ENCODE measurements at places on chromosomes 4 and X.
A peak's percentile ranks its signal among the peaks of the same experiment; 100 is the strongest.

GRCh38 chr4:119559044-119559647 lies 69.5 kb downstream of the PDE5A start:
- H3K36me3 ChIP-seq, result no peaks in the 10 kb centered on the region
- DNase-seq, result peak; percentile 26
- no peak overlapping the region for H3K27ac ChIP-seq

- DNase-seq, result no peak
- H3K4me3 ChIP-seq, result no peak overlapping the region
- no peaks in the 10 kb centered on the region for H3K36me3 ChIP-seq
These were observed 37.1 kb upstream of the STX18 start for GRCh38 chr4:4578981-4579380.

GRCh38 chrX:96389281-96390047 lies 295.2 kb upstream of the DIAPH2 start:
- H3K4me3 ChIP-seq, result no peak overlapping the region
- no peaks in the 10 kb centered on the region for H3K27me3 ChIP-seq
- H3K27ac ChIP-seq, result no peak overlapping the region
- no peaks in the 10 kb centered on the region for H3K4me1 ChIP-seq

DNA sequence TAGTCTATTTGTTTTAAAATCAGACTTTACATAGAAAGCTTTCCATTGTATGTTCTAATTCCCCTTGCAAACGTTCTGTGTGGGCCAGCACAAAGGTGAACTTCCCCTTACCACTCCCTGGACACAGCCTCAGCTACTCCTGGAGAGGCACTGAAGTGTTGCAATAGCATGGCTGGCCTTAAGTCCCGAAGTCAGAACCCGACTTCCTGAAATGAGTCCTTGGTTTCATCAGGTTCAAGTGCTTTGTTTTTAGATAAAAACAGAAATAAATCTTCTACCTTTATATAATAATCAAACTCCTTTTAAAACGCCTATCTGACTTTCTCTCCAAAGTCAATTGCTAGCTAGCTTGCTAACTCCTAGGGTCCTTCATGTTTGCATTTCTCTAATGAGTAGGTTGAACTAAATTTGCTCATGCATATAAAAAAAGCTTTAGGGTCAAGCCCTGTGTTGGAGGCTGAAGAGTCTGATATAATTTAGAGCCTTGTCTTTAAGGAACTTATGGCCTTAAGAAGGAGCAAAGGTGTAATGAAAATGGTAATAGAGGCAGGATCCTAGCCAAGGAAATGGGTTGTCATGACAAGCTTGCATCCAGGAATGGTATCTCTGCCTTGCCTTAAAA lies 9.0 kb downstream of the BMP3 start:
- peaks cover 2% of the 10 kb centered on the region for H3K27me3 ChIP-seq
- no peaks in the 10 kb centered on the region for H3K4me1 ChIP-seq
- H3K27ac ChIP-seq, result no peak overlapping the region
- H3K4me3 ChIP-seq, result no peak overlapping the region
- no peak for DNase-seq
- H3K36me3 ChIP-seq, result no peaks in the 10 kb centered on the region

GRCh38 chr4:48490012-48490679 lies at the start of gene ZAR1:
Gene ZAR1, plus strand, starts transcription at chr4:48490252. Its CDS starts 40 bp downstream, at chr4:48490292.
- no peak for DNase-seq
- H3K4me1 ChIP-seq, result peaks cover 10% of the 10 kb centered on the region
- no peak within 1 kb of the TSS for H3K27ac ChIP-seq
- no peaks in the 10 kb centered on the region for H3K36me3 ChIP-seq
- H3K4me3 ChIP-seq, result no peak within 1 kb of the TSS
- H3K27me3 ChIP-seq, result peaks cover 31% of the 10 kb centered on the region

GRCh38 chr4:118989098-118990080 lies 100.7 kb downstream of the SYNPO2 start:
- H3K4me3 ChIP-seq, result no peak overlapping the region
- DNase-seq, result no peak
- no peaks in the 10 kb centered on the region for H3K36me3 ChIP-seq
- no peaks in the 10 kb centered on the region for H3K4me1 ChIP-seq
- H3K27ac ChIP-seq, result no peak overlapping the region
- H3K27me3 ChIP-seq, result no peaks in the 10 kb centered on the region

GRCh38 chrX:56978172-56978571 lies 17.2 kb downstream of the SPIN3 start:
- H3K4me1 ChIP-seq, result no peaks in the 10 kb centered on the region
- peaks cover 3% of the 10 kb centered on the region for H3K36me3 ChIP-seq
- H3K27me3 ChIP-seq, result no peaks in the 10 kb centered on the region
- peak; percentile 74 for DNase-seq

GRCh38 chr4:23697001-23697528 lies 192.8 kb downstream of the PPARGC1A start:
- no peak overlapping the region for H3K4me3 ChIP-seq
- no peak for DNase-seq
- H3K27me3 ChIP-seq, result no peaks in the 10 kb centered on the region

DNA sequence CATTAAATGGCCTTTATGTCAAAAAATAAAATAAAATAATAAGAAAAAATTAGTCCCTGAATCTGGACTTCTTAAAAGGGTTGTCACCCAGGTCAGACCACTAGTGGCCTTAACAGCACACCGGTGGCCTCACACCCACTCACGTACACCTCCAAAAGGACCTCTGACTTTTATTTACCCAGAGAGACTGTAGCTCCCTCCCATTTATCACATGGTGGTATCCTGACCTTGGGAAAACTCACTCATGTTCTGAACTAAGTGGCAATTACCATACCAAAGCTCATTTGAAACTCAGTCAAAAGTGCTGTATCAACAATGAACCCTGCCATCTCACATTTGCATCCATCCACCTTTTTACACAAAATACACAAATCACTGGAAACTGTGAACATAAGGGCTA lies 53.1 kb upstream of the MAP3K15 start:
- DNase-seq, result no peak
- peaks cover 10% of the 10 kb centered on the region for H3K4me1 ChIP-seq
- no peak overlapping the region for H3K4me3 ChIP-seq
- no peaks in the 10 kb centered on the region for H3K27me3 ChIP-seq
- peaks cover 7% of the 10 kb centered on the region for H3K36me3 ChIP-seq
- no peak overlapping the region for H3K27ac ChIP-seq

GRCh38 chr4:152514356-152514755 lies 21.5 kb downstream of the FBXW7 start:
- peaks cover 6% of the 10 kb centered on the region for H3K4me1 ChIP-seq
- H3K27ac ChIP-seq, result no peak overlapping the region

- peak; percentile 46 for DNase-seq
- peak overlapping the region; percentile 19 for H3K4me3 ChIP-seq
- H3K27me3 ChIP-seq, result no peaks in the 10 kb centered on the region
These were observed 2.7 kb upstream of the TMSB4X start for GRCh38 chrX:12972243-12972642.

- no peak overlapping the region for H3K4me3 ChIP-seq
- no peaks in the 10 kb centered on the region for H3K4me1 ChIP-seq
- H3K36me3 ChIP-seq, result no peaks in the 10 kb centered on the region
- no peaks in the 10 kb centered on the region for H3K27me3 ChIP-seq
- H3K27ac ChIP-seq, result no peak overlapping the region
These were observed 128.9 kb upstream of the LIMCH1 start for GRCh38 chr4:41408859-41409593.

GRCh38 chr4:42363614-42364013 lies 33.7 kb upstream of the SHISA3 start:
- DNase-seq, result no peak
- no peak overlapping the region for H3K27ac ChIP-seq
- H3K27me3 ChIP-seq, result no peaks in the 10 kb centered on the region
- H3K4me1 ChIP-seq, result no peaks in the 10 kb centered on the region
- H3K36me3 ChIP-seq, result no peaks in the 10 kb centered on the region
- no peak overlapping the region for H3K4me3 ChIP-seq

- H3K4me3 ChIP-seq, result no peak overlapping the region
- no peak overlapping the region for H3K27ac ChIP-seq
- H3K4me1 ChIP-seq, result no peaks in the 10 kb centered on the region
- H3K27me3 ChIP-seq, result no peaks in the 10 kb centered on the region
These were observed 17.7 kb upstream of the PPEF2 start for GRCh38 chr4:75919920-75920319.

DNA sequence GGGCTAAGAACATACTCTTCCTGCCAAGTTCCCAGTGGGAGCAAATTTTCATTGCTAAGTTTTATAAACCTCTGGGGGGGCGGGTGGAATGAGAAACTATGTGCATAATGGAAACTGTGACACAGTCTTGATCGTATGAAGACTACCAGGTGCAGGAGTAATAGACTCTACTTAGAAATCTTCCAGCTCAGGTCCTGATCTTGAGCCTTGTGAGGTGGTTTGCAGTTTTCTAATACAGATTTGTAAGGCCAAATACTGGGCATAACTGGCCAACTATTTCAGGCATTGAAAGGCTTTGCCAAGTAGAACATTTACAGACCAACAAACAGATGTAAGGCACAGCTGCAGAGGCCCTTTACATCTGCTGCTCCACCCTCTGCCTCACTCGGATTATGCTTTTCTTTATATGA lies 89.7 kb upstream of the CBR4 start:
- no peak overlapping the region for H3K4me3 ChIP-seq
- H3K27ac ChIP-seq, result no peak overlapping the region
- DNase-seq, result no peak
- H3K36me3 ChIP-seq, result no peaks in the 10 kb centered on the region

GRCh38 chrX:137432609-137433008 lies 133.3 kb upstream of the ZIC3 start:
- no peak overlapping the region for H3K4me3 ChIP-seq
- no peaks in the 10 kb centered on the region for H3K36me3 ChIP-seq
- H3K27me3 ChIP-seq, result peaks cover 16% of the 10 kb centered on the region

- DNase-seq, result no peak
- no peaks in the 10 kb centered on the region for H3K27me3 ChIP-seq
- H3K27ac ChIP-seq, result no peak overlapping the region
- no peak overlapping the region for H3K4me3 ChIP-seq
These were observed 9.6 kb downstream of the ADGRG4 start for GRCh38 chrX:136310411-136310810.

- H3K4me3 ChIP-seq, result peak overlapping the region; percentile 40
- H3K36me3 ChIP-seq, result no peaks in the 10 kb centered on the region
- no peak overlapping the region for H3K27ac ChIP-seq
- H3K4me1 ChIP-seq, result peaks cover 47% of the 10 kb centered on the region
- peak; percentile 70 for DNase-seq
These were observed 548 bp downstream of the NEUROG2 start for GRCh38 chr4:112515198-112516065.

DNA sequence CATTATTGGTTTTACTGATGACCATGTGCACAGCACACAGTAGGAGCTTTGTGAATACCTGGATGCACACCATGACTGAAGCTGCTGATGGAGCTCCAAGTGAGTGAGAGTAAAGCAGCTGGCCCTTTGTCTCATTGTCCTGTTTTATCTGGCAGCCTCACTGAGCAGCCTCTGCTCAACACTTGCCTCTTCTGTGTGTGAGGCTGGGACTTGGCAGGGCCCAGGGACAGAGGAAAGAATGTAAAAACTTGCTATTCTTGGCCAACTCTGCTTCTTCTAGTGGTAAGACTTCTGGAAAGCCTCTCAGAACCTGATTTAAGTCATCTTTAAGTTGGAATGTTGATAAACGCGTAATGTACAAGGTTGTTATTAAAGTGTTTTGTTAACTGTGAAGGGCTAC lies 61.4 kb downstream of the BEX1 start:
- no peaks in the 10 kb centered on the region for H3K36me3 ChIP-seq
- DNase-seq, result no peak
- no peaks in the 10 kb centered on the region for H3K27me3 ChIP-seq
- no peak overlapping the region for H3K4me3 ChIP-seq
- no peak overlapping the region for H3K27ac ChIP-seq
- no peaks in the 10 kb centered on the region for H3K4me1 ChIP-seq

DNA sequence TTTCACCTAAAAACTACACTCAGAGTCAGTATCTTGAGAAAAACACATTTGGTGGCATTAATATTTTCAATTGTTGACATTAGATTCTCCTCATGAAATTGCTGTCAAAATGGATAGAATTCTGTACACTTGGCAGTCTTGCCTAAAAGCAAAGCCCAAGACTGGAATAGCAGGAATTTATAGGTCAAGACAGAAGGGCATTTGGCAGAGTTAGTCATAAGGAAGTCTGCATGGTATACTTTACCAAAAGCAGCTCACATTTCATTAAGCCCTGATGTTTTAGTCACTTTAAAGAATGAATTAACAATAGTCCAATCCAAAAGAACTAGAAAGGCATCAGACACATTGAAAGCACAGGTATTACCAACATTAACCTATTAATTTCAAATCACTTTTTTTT lies 7.1 kb downstream of the CCDC160 start:
- no peaks in the 10 kb centered on the region for H3K4me1 ChIP-seq
- H3K27ac ChIP-seq, result no peak overlapping the region
- H3K36me3 ChIP-seq, result no peaks in the 10 kb centered on the region
- no peak for DNase-seq
- H3K27me3 ChIP-seq, result no peaks in the 10 kb centered on the region

GRCh38 chr4:150007512-150007911 lies 70.7 kb upstream of the DCLK2 start:
- H3K4me3 ChIP-seq, result no peak overlapping the region
- H3K27me3 ChIP-seq, result no peaks in the 10 kb centered on the region
- no peaks in the 10 kb centered on the region for H3K36me3 ChIP-seq
- no peak overlapping the region for H3K27ac ChIP-seq
- no peak for DNase-seq
- no peaks in the 10 kb centered on the region for H3K4me1 ChIP-seq

DNA sequence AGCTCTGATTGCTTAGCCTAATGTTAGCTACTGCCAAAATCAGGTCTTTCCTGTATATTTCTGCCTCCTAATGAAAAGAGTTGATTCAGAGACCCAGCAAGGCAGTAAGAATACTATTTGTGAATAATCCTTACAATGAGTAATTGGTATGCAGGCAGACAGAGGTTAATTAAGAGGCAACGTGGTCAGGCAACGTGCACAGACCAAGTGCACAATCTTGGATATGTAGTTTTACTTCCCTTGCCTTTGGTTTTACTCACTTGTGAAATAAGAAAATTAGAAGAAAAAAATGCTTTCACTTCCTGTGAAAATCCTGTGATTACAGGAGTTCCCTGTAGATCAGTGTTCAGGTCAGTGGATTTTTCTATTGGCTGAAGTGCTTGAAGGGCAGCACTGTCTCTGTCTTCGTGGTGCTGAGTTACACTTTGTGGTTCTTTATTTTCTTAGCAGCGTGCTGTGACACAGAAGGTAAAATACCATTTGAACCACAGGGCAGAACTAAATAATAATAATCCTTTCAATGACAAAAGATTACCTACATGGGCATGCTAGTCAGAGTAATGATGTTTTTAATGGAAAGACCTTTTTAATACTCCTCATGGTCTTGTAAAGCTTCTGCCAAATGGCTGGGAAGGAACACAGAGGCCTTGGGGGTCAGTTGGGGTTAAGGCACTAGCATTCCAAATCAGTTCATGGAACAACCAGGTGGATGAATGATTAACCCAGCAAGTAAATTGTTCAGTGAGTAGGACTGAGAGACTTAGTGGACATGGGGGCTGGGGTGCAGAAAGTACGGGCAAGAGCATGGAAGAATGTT lies 430.9 kb downstream of the MAPK10 start:
- H3K27me3 ChIP-seq, result no peaks in the 10 kb centered on the region
- no peak overlapping the region for H3K4me3 ChIP-seq
- no peak overlapping the region for H3K27ac ChIP-seq
- H3K36me3 ChIP-seq, result no peaks in the 10 kb centered on the region
- no peaks in the 10 kb centered on the region for H3K4me1 ChIP-seq

- H3K36me3 ChIP-seq, result peaks cover 12% of the 10 kb centered on the region
- peak overlapping the region; percentile 93 for H3K4me3 ChIP-seq
- peak; percentile 25 for DNase-seq
- no peaks in the 10 kb centered on the region for H3K27me3 ChIP-seq
- H3K4me1 ChIP-seq, result peaks cover 25% of the 10 kb centered on the region
- peak overlapping the region; percentile 95 for H3K27ac ChIP-seq
These were observed 1.2 kb downstream of the TAF1 start for GRCh38 chrX:71367396-71367795.

- no peaks in the 10 kb centered on the region for H3K36me3 ChIP-seq
- H3K4me3 ChIP-seq, result no peak overlapping the region
- no peak overlapping the region for H3K27ac ChIP-seq
- H3K4me1 ChIP-seq, result no peaks in the 10 kb centered on the region
- no peak for DNase-seq
These were observed 8.2 kb upstream of the IQCM start for GRCh38 chr4:149823769-149824221.

Data from natural killer cell (primary cell).